ENCODE measurements at places on chromosomes 3 and 15. TPM values are rescaled to one million over a fixed set of nuclear protein-coding genes. Genes with fewer than 3 reads are reported as not detected.

DNA sequence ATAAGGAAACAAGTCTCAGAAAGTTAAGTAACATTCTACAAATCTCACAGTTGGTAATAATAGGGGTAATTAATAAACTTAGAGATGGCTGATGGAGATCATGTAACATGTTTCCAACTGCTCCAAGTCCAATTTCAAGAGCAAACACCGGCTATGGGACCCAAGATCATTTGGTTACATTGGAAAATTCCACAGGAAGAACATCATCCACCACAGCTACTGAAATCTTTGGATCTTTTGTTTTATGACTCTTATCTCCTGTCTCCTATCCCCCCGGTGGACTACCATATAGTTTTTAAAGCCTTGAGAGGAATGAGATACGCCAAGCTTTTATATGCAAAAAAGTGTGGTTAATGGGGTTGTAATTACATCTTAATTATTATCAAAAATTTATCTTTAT lies 216.1 kb downstream of the WNT5A start:
- no peak for DNase-seq

- no peak for DNase-seq
These were observed 20.7 kb upstream of the HEG1 start for GRCh38 chr3:125076464-125076863.

DNA sequence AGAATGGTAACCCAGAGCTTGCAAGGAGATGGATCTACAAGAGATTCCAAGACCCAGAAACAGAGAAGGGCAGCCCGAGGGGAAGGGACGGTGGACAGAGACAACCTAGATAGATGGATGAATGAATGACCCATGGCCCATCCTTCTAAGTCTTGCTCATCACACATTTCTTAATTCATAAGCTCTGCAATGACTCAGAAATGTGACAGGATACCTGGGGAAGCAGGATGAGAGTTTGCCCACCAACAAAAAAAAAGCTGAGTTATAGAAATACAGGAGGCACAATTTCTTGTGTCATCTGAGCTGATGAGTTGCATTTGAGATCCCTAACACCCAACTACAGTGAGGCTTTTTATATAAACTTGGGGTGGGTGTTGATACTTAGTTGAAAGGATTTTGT lies 76.6 kb downstream of the CNTN3 start:
- no peak for DNase-seq

The KBTBD12 gene
- not detected for total RNA-seq

- DNase-seq, result no peak
These were observed 112.3 kb downstream of the NR1I2 start for GRCh38 chr3:119894195-119894594.

GRCh38 chr3:184513276-184514170 lies 48.1 kb upstream of the EPHB3 start:
- no peak for DNase-seq

DNA sequence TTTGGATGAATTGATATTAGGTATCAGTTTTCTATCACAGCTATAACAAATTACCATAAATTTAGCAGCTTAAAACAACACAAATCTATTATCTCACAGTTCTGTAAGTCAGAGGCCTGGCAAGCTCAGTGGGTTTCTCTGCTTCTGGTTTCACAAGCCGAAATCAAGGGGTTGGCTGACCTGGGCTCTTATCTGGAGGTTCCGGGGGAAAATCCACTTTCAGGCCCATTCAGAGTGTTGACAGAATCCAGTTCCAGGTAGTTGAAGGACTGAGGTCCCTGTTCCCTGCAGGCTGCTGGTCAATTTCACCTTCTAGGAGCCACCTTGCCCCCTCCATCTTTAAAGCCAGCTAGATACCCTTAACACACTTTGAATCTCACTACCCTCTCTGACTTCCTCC lies 11.1 kb upstream of the HHATL start:
- no peak for DNase-seq

- no peak for DNase-seq
These were observed 12.6 kb downstream of the CEP152 start for GRCh38 chr15:48798319-48798718.

GRCh38 chr15:96766366-96766765 lies 435.9 kb downstream of the NR2F2 start:
- no peak for DNase-seq

GRCh38 chr3:15289661-15290060 lies 42.7 kb downstream of the SH3BP5 start:
- no peak for DNase-seq

The SLC28A1 gene
- not detected for total RNA-seq

The DUOXA2 gene
- not detected for total RNA-seq

DNA sequence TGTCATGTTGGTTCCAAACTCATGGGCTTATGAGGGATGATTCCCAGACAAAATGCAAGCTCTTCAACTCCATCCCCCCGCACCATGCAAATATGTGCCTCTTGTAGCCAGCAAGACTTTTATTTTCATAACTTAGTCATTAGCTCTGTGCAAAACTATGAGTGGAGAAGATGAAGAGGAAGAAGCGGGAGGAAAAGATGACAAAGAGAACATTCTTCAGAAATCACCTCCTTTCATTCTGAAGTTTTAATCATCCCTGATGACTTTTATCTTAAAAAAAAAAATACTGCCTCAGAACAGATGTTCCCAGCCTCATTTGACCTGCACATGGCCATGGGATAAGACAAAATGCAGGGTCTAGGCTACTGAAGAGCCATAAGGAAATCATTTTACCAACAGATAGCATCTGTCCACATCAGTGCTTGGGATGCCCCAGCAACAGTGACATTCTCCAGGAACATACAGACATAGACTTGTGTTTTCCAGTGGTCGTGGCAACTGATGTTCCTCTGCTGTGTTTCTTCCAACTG lies 145.5 kb downstream of the WNT5A start:
- DNase-seq, result no peak

- no peak for DNase-seq
These were observed 521.5 kb upstream of the PPP2R3A start for GRCh38 chr3:135444058-135444457.

DNA sequence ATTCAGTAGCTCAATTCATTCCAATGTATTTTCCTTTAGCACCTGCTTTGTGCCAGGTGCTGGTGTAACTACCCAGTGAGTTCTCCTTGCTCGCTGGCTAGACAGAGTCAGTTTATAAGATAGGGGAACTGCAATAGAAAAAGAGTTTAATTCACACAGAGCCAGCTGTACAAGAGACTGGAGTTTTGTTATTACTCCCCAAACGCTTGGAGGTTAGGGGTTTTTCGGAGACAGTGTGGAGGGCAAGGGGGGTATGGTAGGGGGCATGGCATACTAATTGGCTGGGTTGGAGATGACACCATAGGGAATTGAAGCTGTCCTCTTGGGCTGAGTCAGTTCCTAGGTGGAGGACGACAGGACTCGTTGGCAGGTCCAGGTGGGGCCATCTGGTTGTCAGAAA lies 5.4 kb upstream of the CFAP91 start:
- no peak for DNase-seq

The CSPG5 gene
- 0.48 TPM for total RNA-seq

- DNase-seq, result no peak
These were observed 81.1 kb upstream of the SLC4A7 start for GRCh38 chr3:27565201-27565852.

The MCF2L2 gene
- 3.1 TPM for total RNA-seq

GRCh38 chr3:139124197-139124596 lies 79.5 kb upstream of the PRR23C start:
- DNase-seq, result no peak
